CD4-positive, alpha-beta T cell treated with Interleukin-21 for 1 hour (primary cell): ENCODE measurements at places on chromosomes 6 and 20.

DNA sequence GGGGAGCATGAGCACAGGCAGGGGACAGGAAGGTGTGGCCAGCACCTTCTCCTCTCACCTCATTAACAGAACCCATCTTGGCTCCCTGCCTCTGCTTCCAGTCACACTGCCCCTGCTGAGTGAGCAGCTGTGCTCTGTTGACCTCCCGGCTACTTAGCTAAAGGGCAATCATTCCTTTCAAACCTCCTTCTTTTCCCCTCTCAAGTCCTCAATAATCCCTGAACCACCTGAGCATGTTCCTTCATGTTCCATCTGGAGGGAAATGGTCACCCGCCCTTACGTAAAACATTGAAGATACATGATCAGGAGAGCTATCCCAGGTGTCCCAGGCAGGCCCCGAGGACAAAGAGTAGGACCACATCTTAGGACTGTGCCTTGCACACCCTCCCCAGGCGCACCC lies 21.7 kb upstream of the MRPS10 start:
- no peak for DNase-seq

GRCh38 chr6:42135722-42136121 lies 6.7 kb downstream of the C6orf132 start:
- no peak for DNase-seq

DNA sequence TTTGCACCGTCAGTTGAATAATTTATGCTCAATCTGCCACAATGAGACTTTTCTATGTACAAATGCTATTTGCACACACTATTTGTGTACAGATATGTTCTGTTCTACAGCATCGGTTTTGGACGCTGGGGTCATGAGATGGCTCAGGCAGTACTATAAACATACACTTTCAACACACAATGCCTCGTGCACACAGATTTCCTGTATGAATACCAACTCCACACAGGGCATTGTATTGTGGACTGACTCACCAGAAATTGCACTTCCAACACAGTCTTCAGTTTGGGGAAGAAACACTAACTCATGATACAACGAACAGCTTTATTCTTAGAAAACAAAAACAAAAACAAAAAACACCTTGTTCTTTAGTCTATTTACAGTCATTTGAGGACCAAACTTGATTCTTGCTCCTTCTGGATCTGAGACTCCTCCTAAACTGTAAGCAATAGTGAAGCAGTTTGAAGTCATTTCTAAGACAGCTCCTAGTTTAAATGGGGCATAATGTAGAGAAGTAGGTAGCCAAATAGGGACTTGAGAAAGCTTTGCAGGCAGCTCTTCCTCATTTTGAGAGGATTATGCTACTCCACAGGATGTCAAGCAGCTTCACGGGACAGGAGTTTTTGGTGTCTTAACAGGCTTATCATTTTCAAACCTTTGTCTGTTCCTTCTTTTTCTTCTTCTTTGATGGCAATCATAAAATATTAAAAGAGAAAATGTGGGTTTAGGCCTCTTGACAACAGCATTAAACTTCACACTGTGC lies 33.7 kb downstream of the GJA10 start:
- DNase-seq, result no peak

- DNase-seq, result no peak
These were observed 24.1 kb upstream of the SERPINB1 start for GRCh38 chr6:2865694-2866151.

DNA sequence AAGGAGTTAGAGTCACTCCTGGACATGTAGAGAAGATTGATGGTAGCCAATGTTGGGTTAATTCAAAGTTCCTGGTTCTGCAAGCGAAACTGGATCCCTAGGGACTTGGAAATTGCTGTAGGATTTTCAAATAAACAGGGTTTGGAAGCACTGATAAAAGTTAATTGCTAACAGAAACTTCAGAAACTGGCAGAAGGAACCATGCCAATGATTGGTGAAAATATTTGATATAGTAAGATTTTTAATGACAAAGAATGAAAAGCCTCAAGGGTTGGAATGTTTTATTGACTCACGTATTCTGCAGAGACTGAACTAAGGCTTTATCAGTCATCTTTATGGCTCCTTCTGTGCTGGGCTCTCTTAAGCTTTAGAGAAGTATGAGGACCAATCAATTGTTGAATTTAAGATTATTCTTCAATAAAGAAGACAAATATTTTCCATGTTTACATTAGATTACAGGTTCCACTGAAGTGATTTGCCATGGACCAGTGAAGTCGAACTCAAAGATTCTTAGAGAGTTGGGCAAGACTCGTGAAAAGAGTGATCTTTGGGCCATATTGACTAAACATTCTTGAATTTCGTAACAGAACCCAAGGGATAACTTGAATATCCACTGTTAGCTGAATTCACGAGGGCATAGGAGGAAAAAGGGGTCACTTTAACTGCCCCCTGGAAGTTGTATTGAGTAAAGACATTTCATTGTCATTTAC lies 371.4 kb downstream of the HDGFL1 start:
- DNase-seq, result no peak

DNA sequence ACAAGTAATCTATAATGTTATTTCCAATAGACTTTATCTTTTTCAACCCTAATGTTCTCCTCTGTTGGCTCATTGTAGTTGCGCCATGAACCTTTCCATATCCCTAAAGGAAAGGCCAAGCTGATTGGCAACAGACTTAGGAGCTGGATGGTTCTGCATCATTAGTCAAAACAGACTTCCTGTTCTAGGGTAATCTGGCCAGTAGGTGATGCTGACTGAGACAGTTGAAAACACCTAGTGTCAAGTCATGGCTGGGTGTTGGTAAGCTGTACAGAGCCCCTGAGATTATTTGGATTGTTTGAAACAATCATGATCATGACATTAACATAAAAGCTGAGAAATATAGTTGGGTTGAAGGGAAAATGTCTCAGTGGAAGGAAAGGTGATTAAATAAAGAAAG lies 231.4 kb downstream of the PHACTR1 start:
- no peak for DNase-seq

DNA sequence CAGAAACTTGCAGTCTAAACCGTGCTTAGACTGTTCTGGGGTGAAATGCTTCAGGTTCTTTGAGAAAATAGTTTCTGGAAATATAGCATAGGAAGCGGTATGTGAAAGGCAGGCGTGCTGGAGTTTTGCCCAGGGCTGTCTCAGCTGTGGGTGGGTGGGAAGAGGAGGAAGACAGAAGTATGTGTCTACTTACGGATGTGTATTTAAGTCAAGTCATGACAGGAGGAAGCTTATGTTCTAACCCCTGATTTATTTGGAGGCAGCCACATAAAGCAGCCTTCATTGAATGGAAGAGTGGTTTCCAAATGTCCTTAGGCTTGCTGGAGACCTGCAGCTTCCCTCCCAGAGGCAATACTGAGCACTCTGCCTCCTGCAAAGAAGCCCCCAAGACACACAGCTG lies 345.8 kb upstream of the PRND start:
- no peak for DNase-seq

- no peak for DNase-seq
These were observed 172.0 kb downstream of the FARS2 start for GRCh38 chr6:5433324-5433723.

DNA sequence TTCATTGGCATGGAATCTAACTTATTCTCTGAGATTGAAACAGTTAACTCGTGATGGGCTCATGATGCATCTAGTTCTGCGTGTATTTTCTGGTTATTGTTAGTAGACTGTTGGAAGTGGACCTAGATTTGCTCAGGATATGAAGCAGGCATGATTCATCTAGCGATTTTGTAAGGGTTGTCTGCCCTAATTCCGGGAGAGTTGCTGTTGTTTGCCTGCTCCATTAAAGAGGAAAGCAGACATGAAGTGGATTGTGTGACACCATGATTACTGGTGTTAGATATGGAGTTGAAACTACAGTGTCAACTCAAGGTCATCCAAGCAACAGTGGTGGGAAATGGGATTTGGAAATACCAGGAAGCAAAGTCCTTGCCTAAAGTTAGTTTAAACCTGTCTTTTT lies 41.0 kb downstream of the SOX4 start:
- DNase-seq, result no peak

DNA sequence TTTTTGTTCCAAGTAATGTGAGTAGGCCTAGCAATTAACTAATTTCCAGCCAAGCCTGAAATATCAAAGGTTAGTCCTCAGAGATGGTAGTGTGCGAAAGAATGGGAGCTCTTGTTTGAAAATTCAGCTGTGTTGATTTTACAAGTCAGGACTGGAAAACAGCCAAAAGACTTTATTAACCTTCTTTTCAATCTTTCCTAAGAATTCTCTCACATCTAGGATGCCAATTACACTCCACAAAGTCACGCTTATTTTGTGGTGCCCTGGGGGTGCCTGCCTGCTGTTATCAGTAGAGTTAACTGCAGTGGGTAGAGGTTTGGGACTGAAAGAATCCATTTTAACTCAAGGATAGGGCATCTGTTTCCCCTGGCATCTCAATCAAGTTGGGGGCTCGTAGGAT lies 30.7 kb upstream of the MAP3K4 start:
- no peak for DNase-seq

DNA sequence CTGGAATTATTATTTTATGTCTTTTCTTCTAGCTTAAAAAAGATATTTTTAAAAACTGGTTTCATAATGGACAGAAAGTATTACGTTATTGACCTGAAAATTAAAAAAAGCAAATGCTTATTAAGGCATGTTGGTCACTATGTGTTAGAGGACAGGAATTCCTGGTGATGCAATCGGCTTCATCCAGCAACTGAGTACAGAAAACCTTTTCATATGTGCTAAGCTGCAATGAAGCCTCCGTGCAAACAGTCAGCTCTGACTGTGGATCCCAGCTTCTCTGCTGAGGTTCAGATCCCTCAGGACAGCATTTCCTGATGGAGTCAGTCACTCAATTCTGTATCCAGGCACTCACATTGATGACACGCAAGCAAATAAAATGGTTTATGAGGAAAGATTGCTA lies 22.7 kb upstream of the BMP2 start:
- no peak for DNase-seq

GRCh38 chr20:58991715-58992114 lies 10.7 kb downstream of the NELFCD start:
- DNase-seq, result no peak

GRCh38 chr6:135173242-135173988 lies 7.7 kb upstream of the MYB start:
- no peak for DNase-seq

DNA sequence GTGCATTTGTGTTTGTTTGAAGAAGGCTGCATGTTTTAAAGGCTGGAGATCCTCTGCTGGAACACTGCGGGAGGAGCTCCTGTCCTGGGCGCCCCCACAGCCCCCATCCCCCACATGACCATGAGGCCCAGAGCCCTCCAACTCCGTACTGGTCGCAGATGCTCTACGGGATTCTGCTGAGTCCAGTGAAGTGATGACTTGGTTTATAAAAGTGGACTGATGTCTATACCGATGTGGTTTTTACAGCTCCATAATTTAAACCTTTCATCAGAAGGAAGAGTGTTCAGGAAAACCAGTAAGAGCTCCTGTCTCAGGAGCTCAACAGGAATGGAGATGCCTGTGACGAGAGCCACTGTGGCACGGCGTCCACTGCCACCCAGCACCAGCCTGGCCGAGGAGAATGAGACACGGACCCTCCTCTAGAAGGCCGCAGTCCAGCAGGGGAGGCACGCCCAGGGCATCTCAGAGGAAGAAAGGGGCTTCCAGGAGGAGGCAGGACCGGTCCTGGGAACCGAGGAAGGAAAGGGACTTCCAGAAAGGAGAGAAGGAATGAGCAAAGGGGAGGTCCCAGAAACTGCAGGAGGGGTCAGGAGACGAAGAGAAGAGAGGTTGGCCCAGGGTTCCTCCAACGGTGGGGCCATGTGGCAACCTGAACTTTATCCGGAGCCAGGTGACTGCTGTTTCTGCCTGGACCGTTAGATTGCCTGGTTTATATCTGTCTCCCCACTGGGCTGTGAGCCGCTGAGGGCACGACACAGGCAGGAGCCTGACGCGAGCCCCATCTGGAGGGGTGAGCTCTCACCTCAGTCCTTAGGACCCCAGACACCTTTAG lies 26.9 kb downstream of the BFSP1 start:
- no peak for DNase-seq

GRCh38 chr6:118875672-118876071 lies 18.3 kb upstream of the ASF1A start:
- DNase-seq, result no peak

DNA sequence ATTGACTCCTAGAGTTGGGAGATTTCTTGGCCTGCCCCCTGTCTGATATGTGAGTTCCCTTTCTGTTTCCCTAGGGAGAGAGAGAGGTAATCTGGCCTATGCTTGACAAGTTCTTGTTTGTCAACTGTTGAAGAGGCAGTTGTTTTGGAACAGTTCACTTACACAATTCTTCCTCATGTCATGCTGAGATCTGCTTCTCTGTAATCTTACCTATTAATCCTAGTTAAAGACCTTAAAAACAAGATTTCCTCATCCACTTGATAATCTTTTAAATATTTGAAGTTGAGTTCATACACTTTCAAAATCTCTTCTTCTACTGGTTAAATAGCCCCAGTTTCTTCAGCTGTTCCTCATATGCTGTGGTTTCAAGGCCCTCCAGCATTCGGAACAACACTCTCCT lies 89.9 kb downstream of the FIG4 start:
- DNase-seq, result no peak

GRCh38 chr6:98686008-98686601 lies 148.3 kb upstream of the POU3F2 start:
- DNase-seq, result no peak

DNA sequence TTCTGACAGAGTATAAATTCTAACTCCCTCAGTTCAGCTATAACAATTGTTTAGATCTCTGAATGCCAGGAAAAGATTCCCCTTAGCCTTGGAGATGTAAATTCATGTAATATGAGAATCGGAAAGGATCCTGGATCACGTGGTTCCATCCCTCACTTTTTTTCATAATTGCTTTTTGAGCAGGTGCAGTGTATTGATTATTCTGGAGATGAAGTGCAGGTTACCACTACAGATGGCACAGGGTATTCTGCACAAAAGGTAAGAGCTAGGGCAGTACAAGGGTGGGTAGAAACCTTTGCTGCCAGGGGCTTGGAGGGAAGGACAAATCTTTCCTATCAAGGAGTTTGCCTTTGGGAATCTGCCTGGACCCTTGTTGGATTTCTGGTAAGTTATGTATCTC lies 52.7 kb downstream of the KDM1B start:
- DNase-seq, result no peak

DNA sequence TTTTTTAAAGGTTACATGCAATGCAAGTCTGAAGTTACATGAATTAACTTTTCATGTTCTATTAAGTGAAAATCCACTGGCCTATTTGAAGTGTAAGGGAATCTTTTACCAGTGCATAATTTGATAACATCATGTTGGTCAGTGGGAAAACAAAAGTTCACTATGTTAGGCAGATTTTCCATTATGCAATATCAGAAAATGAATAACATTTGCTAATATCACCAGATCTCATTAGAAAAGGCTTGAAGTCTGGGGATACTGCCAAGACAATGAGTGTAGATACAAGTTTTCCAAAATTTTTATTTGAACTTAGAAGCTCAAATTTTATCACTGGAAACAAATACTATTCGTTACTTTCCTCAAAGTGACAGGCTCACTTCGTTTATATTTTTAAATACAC lies 296.4 kb upstream of the CDH4 start:
- no peak for DNase-seq

DNA sequence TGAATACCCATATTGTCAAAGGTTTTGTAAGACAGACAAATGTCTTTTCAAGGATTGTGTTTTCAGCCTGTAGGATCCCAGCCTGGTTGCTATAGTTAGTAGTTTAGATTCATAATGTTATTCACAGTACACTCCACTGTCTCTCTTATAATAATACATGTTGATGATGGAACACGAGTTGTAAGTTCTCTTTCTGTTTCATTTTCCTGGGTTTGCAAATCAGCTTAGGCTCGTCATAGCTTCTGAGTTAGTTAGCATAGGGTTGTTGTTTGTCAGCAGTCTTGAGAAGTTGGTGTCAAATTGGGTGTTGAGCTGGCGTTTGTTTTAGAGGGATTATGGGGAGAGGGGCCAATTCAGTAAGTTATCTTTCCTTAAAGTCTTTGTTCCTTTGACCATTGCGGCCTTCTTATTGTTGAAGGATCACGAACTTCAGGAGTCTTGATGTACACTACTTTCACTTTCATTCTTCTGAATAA lies 45.8 kb downstream of the QKI start:
- DNase-seq, result peak; percentile 70
